ENCODE measurements at places on chromosomes 5 and 9. TPM values are rescaled to one million over a fixed set of nuclear protein-coding genes. Genes with fewer than 3 reads are reported as not detected.

- H3K36me3 ChIP-seq = peaks cover 9% of the 10 kb centered on the region
- H3K27ac ChIP-seq = no peak overlapping the region
- no peak for DNase-seq
These were observed 82.1 kb upstream of the RUSC2 start for GRCh38 chr9:35407846-35408245.

- no peaks in the 10 kb centered on the region for H3K4me1 ChIP-seq
- no peak overlapping the region for H3K4me3 ChIP-seq
- no peaks in the 10 kb centered on the region for H3K36me3 ChIP-seq
- no peaks in the 10 kb centered on the region for H3K27me3 ChIP-seq
These were observed 190.7 kb downstream of the CCDC171 start for GRCh38 chr9:15743512-15743911.

GRCh38 chr5:124234770-124235562 is 511.5 kb downstream of the ZNF608 start:
- H3K27me3 ChIP-seq = no peaks in the 10 kb centered on the region
- no peak for DNase-seq
- no peak overlapping the region for H3K4me3 ChIP-seq
- H3K4me1 ChIP-seq = peaks cover 7% of the 10 kb centered on the region

Gene PCDHAC2
- 27.1 TPM for total RNA-seq

Gene CDC25C
- total RNA-seq = 4.4 TPM

Gene WASHC1
- total RNA-seq = 22.5 TPM

- no peak overlapping the region for H3K27ac ChIP-seq
- DNase-seq = no peak
- H3K36me3 ChIP-seq = no peaks in the 10 kb centered on the region
- no peaks in the 10 kb centered on the region for H3K27me3 ChIP-seq
- no peak overlapping the region for H3K4me3 ChIP-seq
These were observed 98.0 kb downstream of the NR6A1 start for GRCh38 chr9:124673063-124673462.

DNA sequence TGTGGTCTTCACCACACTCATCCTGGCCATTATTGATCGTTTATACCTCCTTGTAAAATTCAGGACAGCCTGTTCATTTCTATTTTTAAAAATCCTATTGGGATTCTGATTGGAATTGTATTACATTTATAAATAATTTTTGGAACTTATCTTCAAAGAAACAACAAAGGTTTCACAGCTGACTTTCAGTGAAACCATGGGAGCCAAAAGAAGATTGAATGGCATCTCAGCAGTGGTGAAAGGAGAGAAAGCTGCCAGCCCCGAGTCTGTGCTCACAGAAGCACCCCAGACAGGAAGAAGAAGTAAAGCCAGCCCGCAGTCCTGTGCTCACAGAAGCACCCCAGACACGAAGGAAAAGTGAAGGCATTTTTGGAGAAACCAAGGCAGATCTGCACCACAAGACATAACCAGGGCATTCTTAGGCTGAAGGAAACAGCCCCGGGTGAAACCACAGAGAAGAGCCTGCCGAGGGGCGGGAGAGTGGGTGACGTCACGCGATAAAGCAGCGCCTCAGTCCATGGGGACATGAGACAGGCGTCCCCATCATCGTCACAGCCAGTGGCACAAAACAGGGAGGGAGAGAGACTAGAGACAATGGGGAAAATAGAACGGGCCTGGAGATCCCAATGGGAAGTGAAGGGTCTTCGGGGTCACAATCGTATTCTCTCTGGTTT is 42.5 kb upstream of the SLC9A3 start:
- H3K36me3 ChIP-seq = no peaks in the 10 kb centered on the region
- H3K4me3 ChIP-seq = no peak overlapping the region
- peaks cover 30% of the 10 kb centered on the region for H3K27me3 ChIP-seq
- DNase-seq = no peak
- H3K4me1 ChIP-seq = no peaks in the 10 kb centered on the region
- H3K27ac ChIP-seq = no peak overlapping the region

DNA sequence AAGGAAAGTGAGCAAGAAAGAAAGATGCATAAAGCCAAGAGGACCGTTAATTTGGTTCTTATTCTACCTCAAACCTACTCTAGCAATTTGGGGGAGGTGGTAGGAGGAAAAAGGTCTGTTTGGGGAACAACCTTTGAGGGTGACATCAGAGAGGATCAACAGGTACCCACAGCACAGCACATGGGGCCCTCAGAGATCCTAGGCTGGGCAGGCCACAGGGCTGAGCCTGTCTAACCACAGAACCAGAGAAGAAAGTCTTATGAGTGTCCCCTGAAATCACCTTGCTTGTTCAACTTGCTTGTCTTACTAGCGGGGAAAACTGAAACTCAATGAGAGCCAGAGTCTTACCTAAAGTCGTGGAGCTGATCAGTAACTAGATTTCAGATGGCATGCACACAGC is 385.2 kb downstream of the SPOCK1 start:
- H3K4me1 ChIP-seq = no peaks in the 10 kb centered on the region
- no peak for DNase-seq
- H3K27me3 ChIP-seq = no peaks in the 10 kb centered on the region

Gene PAIP2
- total RNA-seq = 90.4 TPM

Gene HAVCR1
- 0.11 TPM for total RNA-seq

- no peaks in the 10 kb centered on the region for H3K27me3 ChIP-seq
- peaks cover 41% of the 10 kb centered on the region for H3K36me3 ChIP-seq
- peaks cover 29% of the 10 kb centered on the region for H3K4me1 ChIP-seq
- H3K27ac ChIP-seq = no peak overlapping the region
These were observed 36.0 kb downstream of the CAMK2A start for GRCh38 chr5:150253416-150254208.

GRCh38 chr9:98263080-98263479 is 7.6 kb upstream of the TBC1D2 start:
- no peaks in the 10 kb centered on the region for H3K4me1 ChIP-seq
- no peak for DNase-seq
- no peaks in the 10 kb centered on the region for H3K27me3 ChIP-seq
- H3K27ac ChIP-seq = no peak overlapping the region

DNA sequence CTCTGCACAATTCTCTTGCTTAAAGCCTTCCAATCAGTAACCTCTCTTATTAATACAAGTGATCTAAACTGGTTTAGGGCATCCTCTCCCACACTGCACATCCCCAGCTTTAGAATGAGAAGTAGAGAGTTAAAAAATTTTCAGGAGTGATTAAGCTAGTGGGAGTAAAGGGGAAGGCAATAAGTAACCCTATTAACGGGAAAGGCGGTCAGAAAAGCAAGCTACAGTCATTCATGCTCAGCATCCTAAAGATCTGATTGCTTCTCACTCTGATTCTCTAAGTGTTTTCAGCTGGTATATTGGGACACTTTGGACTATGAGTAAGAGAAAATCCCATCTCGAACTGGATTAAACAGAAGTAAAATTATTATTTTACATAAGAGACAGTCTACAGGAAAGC is 15.8 kb downstream of the CDH6 start:
- no peak overlapping the region for H3K27ac ChIP-seq
- DNase-seq = no peak
- H3K27me3 ChIP-seq = no peaks in the 10 kb centered on the region
- H3K36me3 ChIP-seq = no peaks in the 10 kb centered on the region
- H3K4me3 ChIP-seq = no peak overlapping the region

DNA sequence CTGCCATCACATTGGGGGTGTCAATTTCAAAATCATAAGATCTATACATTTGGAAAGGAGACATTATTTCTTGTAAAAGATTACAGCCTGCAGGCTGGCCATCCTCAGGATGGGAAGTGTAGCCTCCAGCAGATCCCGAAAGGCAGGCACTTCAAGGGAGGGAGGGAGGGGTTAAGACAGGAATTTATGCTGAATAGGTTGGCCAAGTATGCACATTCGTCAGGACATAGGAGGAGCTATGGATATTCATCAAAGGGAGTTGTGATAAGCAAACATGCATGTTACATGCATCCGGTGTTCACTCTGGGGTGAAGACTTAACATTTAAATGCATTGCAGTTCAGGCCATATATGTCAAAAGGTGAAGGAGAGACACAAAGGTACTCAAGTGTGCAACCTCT is 119.4 kb downstream of the CEP120 start:
- no peak overlapping the region for H3K4me3 ChIP-seq
- no peaks in the 10 kb centered on the region for H3K4me1 ChIP-seq
- no peaks in the 10 kb centered on the region for H3K27me3 ChIP-seq
- no peak overlapping the region for H3K27ac ChIP-seq
- no peak for DNase-seq

DNA sequence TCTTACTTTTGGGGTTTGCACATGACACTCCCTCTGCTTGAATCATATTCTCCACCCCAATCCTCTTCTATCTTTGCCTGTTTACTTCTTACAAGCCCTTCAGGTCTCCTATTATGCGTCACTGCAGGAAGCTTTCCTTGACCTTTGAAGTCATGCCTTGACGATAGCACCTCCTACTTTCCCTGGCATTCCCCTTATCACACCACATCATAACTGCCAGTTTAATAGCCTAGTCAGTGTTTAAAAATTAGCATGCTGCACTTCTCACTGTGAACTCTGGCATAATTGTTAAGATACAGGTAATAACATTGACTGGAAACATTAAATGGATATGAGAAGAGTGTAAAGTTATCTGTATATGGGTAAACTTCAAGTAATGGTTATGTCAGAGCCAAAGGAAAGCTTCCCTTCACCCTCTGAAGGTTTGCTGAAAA is 37.1 kb upstream of the CEP120 start:
- no peak for DNase-seq
- no peak overlapping the region for H3K4me3 ChIP-seq
- no peaks in the 10 kb centered on the region for H3K4me1 ChIP-seq
- H3K27ac ChIP-seq = no peak overlapping the region
- no peaks in the 10 kb centered on the region for H3K27me3 ChIP-seq

DNA sequence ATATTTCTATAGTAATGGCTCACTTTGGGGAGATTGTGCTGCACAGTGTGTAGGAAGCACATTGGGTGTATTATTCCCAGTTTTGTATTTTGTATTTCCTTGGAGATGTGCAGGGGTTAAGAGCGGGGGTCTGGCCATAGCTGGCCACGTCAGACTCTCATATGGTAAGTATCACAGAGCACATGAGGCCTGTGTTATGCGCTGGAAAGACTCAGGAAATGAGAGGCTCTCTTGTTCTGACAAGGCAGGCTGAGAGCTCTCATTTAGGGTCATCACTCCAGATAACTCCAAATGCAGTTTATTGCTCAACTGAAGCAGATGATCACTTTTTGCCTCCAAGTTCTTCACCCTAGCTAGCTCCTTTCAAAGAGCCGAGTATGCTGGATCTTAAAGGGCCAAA is 205.7 kb downstream of the NTRK2 start:
- H3K27ac ChIP-seq = peak overlapping the region; percentile 22
- no peaks in the 10 kb centered on the region for H3K36me3 ChIP-seq
- peaks cover 3% of the 10 kb centered on the region for H3K4me1 ChIP-seq
- no peak overlapping the region for H3K4me3 ChIP-seq
- no peak for DNase-seq

Gene NME5
- total RNA-seq = 21.0 TPM

Gene NREP
- total RNA-seq = 555 TPM

Gene HSPB3
- total RNA-seq = 0.33 TPM

GRCh38 chr9:2800394-2801179 is 43.3 kb downstream of the PUM3 start:
- no peak for DNase-seq
- no peak overlapping the region for H3K4me3 ChIP-seq
- peaks cover 21% of the 10 kb centered on the region for H3K36me3 ChIP-seq
- no peak overlapping the region for H3K27ac ChIP-seq
- no peaks in the 10 kb centered on the region for H3K27me3 ChIP-seq

GRCh38 chr9:35940458-35941407 is 17.2 kb downstream of the OR2S2 start:
- H3K36me3 ChIP-seq = no peaks in the 10 kb centered on the region
- H3K27me3 ChIP-seq = no peaks in the 10 kb centered on the region
- no peak for DNase-seq
- no peak overlapping the region for H3K27ac ChIP-seq
- no peak overlapping the region for H3K4me3 ChIP-seq
- peaks cover 5% of the 10 kb centered on the region for H3K4me1 ChIP-seq

DNA sequence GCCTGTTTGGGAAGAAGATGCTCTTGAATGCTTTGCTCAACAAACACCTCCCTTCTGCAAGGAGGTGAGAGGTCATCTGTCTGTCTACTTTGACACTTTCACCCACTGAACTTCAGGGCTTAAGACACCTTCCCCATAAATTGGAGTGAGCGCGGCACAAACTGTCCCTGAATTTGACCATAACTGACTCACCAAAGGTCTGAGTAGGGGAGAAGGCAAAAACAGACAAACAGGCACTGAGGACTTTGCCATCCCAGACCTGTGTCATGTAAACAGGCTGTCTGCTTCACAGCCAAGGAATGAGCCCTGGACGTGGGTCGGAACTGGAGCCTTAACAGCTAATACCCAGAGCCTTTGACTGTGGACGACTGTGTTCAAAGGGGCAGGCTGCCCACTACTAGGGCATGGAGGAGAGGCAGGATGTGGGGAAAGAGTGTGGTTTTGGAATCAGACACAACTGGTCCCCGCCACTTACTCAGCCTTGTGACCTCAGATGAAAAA is 320.9 kb upstream of the KLF4 start:
- no peak overlapping the region for H3K4me3 ChIP-seq
- no peaks in the 10 kb centered on the region for H3K4me1 ChIP-seq
- H3K27me3 ChIP-seq = peaks cover 3% of the 10 kb centered on the region
- H3K27ac ChIP-seq = no peak overlapping the region

Gene SECISBP2
- 56.6 TPM for total RNA-seq

- no peaks in the 10 kb centered on the region for H3K4me1 ChIP-seq
- H3K27ac ChIP-seq = no peak overlapping the region
- no peaks in the 10 kb centered on the region for H3K36me3 ChIP-seq
- DNase-seq = no peak
- no peak overlapping the region for H3K4me3 ChIP-seq
- H3K27me3 ChIP-seq = no peaks in the 10 kb centered on the region
These were observed 545.3 kb downstream of the TLE4 start for GRCh38 chr9:80117031-80117430.

DNA sequence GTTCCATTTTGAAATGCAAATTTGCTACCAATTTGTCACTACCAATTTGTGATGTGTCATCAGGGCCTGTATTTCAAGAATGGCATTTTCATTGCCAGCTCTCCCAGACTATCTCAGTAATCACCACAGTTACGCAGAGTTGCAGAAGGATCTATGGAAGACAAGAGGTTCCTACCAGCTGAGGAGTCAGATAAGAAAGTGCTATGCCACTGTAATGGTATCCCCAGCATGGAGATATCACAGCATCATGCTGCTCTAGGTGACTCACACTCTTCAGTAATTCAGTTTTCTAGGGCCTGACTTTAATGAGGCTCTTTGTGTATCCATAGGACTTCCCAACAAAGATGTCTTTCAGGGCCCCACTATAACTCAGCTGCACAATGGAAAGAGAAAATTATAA is 490.3 kb downstream of the ARHGEF28 start:
- no peak overlapping the region for H3K27ac ChIP-seq
- no peaks in the 10 kb centered on the region for H3K4me1 ChIP-seq

DNA sequence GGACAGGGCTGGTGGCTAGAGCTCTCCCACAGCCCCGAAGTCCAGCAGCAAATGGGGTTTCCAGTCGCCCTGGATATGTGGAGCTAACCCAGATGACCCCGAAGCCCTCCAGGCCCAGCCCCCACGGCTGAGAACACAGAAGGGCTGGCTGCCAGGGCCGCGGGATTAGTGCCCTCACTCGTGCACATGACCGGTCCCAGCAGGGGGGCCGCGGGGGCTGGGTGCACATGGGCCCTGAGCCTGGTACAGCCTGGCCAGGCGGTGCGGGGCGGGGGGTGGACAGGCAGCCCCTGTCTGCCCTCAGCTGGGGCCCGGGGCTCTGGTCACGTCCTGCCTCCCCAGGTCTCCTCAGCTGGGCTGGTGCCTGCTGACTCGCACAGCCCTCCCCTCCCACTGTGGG is 5.9 kb downstream of the SSNA1 start:
- H3K27me3 ChIP-seq = no peaks in the 10 kb centered on the region
- no peak overlapping the region for H3K27ac ChIP-seq
- H3K36me3 ChIP-seq = peaks cover 98% of the 10 kb centered on the region
- H3K4me1 ChIP-seq = peaks cover 64% of the 10 kb centered on the region
- no peak overlapping the region for H3K4me3 ChIP-seq

Measured in spinal cord (tissue), 10 donors.